ENCODE measurements at places on chromosomes 1 and 21.

DNA sequence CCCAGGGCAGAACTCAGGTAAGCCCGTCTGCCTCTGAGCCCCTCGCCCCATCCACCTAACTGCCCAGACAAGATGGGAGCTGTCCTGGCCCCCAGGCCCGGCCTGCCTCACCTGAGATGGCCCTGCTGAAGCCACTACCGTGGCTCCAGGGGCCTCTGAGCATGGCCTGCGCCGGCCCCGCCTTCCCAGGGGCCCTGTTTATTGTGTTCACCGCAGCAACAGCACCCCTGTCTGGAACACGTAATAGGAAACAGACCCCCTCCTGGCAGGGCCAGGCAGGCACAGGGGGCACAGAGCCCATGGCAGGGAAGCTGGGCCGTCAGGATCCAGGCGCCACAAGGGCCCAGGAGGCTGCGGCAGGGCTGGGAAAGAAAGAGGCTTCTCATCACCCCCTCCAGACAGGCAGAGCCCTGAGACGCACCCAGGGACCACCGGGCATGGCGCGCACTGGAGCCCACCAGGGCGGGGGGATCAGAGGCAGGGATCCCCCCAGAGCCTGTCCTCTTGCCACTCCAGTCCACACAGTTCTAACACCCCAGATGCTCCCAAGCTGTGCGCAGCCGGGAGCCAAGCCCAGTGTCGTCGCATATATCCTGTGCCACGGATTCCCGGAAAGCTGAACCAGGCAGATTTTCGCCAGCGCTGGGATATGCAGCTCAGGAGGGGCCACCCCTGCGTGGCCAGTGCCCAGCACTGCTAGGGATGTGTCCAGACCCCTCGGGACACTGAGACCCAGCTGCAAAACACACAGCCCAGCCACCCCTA lies 62.6 kb downstream of the ARHGEF16 start:
- DNase-seq, result no peak

GRCh38 chr1:31248276-31248675 lies 8.6 kb upstream of the NKAIN1 start:
- DNase-seq, result no peak

GRCh38 chr1:36620142-36620541 lies 137.4 kb upstream of the CSF3R start:
- DNase-seq, result no peak

GRCh38 chr1:31672986-31673385 lies 28.3 kb upstream of the PEF1 start:
- no peak for DNase-seq

GRCh38 chr1:60268451-60268850 lies 194.9 kb upstream of the C1orf87 start:
- DNase-seq, result no peak

GRCh38 chr1:224544346-224545110 lies 71.6 kb upstream of the CNIH3 start:
- DNase-seq, result no peak

GRCh38 chr1:86461482-86461881 lies 7.2 kb upstream of the CLCA1 start:
- DNase-seq, result no peak

DNA sequence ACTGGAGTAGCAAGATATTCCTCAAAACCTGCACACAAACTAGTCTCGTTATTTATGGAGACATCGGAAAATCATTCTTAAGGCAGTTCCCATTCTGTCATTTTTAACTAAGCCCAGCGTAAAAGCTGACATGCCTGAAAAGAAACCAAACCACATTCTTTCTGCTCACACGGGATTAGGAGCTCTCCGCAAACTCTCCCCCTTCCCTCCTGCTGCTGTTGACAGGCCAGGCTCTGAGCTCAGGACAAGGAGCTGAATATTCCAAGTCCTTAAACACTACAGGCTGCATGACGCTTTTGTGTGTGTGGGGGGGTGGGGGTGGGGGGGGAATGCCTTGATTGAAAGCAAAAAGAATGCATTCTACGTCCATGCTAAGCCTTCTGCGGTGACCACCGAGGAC lies 5.2 kb downstream of the OLIG1 start:
- DNase-seq, result no peak

DNA sequence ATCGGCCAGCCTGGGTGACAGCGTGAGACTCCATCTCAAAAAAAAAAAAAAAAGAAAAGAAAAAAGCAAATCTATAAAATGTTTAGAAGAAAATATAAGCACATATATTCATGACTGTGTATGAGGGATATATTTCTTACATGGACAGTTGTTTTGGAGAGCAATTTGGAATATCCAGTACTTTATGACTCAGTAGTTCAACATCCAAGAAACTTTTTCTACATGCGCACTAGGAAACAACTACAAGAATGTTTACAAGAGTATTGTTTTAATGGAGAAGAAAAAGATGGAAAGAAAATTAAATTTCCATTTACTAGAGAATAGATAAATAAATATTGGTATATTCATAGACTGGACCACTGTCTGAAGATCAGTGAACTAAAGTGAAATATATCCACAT lies 77.5 kb downstream of the MAST2 start:
- DNase-seq, result no peak

GRCh38 chr1:6086762-6087376 lies 41.2 kb downstream of the KCNAB2 start:
- DNase-seq, result no peak

DNA sequence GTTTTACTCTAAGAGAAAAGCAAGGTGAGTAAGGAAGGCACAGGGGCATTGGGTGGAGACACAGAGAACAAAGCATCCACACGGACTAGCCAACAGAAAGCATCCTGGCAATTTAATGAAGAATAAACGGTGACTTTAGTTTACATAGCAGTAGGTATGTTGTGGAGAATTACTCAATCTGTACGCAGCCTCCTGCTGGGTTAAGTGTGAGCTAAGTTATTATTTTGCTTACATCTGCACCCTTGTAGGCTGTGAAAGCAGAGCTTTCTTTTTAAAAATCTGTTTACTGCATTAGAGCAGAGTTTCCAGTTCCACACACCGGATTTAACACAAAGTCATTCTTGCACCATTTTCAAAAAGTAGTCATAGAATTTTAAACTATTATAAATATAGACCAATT lies 144.5 kb downstream of the AKT3 start:
- DNase-seq, result no peak

DNA sequence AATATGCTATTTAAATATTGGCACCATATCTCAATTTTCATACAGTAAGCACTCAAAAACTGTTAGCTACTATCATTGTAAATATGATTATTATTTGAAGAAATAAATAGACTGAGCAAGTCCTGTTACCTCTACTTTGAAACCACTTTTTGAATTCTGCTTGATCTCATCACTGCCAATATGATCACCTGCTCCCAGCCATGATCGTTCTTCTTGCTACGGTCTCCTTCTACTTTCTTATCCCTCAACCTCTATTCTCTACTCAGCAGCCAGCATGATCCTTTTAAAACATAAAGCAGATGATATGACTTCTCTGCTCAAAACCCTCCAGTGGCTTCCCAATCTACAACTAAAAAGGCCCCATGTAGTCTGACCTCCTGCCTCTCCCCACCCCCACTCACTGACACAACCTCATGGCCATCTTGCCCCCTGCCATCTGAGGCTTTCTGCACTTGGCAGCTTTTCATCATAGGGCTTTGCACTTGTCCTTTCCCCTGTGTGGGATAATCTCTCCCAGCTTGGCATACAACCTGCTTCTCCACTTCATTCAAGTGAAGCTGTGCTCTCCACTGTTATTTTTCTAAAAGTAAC lies 27.2 kb downstream of the CD34 start:
- no peak for DNase-seq

- no peak for DNase-seq
Measured at GRCh38 chr1:61950418-61950817, 208.1 kb downstream of the PATJ start.

DNA sequence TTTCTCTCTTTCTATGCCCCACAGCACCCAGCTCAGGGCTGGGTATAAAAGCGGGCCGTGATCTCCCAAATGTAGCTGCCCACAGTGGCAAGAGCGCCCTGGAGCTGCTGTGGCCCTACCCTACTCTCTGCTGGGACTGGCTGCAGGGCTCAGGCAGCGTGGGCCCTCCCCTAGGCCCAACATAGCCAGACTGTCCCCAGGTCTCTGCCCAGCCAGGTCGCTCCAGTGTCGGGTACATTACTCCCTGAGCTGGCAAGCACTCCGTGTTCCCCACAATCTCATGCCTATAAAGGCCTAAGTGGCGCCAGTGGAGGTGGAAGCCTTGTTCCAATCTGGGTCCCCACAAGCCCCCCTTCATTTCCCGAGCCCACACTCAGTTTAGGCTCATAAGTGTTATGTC lies 66.2 kb downstream of the GLIS1 start:
- no peak for DNase-seq

- DNase-seq, result no peak
Measured at GRCh38 chr1:110210604-110211495, 736 bp downstream of the KCNC4 start.

- DNase-seq, result no peak
Measured at GRCh38 chr1:211634461-211634860, 41.0 kb downstream of the NEK2 start.

DNA sequence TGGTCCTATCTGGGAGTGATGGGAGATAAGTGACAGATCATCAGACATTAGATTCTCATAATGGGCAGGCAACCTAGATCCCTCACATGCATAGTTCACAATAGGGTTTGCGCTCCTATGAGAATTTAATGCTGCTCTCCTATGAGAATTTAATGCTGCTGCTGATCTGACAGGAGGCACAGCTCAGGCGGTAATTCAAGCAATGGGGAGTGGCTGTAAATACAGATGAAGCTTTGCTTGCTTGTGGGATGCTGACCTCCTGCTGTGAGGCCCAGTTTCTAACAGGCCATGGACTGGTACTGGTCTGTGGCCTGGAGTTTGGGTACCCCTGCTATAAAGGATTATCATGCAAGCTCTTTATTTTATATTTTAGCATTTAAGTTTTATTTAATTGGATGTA lies 72.0 kb downstream of the ZMYM4 start:
- no peak for DNase-seq

GRCh38 chr21:38250991-38251418 lies 5.8 kb upstream of the KCNJ15 start:
- DNase-seq, result no peak

DNA sequence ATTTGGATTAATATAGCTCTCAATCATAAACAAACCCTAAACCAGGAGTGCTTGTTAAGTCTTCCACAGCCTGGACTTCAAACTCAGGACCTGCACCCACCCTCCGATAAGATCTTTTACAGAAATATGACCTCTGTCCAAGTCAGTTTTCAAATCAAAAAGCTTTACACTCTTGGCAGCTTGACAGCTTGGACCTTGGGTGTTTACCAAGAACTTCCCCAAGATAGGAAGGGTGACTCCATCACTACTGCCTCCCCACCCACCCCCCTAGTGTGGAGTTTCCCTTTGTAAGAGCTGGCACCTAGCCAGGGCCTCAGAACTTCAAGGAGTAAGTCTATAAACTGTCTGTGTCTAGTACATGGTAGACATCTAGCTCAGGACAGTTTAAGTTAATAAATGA lies 9.6 kb downstream of the BCAR3 start:
- DNase-seq, result no peak

GRCh38 chr1:19885821-19886220 lies 3.6 kb downstream of the OTUD3 start:
- no peak for DNase-seq

GRCh38 chr1:89087241-89087640 lies 22.2 kb upstream of the GBP1 start:
- no peak for DNase-seq

DNA sequence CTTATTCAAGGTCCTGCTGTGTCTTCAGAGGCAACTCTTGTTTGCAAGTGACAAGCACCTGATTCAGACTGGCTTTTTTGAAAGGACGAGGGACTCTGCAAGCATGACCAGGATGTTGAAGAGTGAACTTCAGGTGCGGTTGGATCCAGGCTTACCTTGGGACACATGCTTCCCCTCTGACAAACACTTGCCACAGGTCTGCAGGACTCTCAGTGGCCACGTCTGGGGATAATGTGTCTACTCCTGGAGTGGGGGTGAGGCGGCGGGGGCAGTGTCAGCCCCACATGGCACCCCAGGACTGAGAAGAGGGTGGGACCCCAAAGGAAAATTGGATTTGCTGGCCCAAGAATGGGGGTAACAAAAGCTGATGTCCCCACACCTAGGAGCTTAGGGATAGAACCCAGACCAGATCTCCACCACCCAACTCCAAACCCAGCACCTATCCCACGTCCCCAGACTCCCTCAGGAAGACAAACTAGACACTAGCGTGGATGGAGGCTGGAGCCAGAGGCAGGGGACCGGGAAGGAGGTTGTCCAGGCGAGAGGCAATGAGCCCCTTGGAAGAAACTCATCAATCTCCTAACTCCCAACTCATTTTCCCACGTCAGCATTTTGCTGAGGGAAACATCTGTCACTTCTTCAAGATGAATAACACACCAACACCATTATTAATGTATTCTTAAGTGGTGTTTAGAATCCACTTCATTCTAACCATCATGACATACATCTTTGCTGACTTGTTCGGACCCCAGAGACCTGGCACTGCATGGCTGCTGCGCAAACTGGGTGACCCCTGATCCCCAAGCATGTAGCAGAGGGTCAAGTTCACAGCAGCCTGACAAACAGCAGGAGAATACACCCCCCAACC lies 32.0 kb upstream of the LAPTM5 start:
- DNase-seq, result no peak

DNA sequence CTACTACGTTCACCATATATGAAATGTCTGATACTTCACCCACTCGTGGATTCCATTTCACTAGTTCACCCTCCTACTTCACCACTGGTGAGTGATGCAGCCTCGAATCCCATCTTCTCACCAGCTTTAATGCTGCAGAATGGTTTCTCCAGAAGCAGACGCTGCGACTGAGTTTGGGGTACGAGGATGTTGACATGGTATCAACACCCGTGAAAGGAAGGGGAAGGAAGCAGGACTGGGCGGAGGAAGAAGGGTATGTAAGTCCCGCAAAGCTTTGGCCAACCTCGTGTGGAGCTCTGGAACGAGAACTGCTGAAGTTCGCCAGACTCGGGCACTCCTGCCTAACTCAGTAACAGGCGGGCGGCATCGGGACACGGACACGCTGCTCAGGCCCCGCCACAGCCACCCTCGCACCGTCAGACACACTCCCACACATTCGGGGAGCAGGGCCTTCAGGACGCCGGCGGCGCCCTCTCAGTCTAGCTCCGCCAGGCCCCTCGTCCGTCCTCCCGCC lies 833 bp upstream of the DIP2A start:
- DNase-seq, result no peak

DNA sequence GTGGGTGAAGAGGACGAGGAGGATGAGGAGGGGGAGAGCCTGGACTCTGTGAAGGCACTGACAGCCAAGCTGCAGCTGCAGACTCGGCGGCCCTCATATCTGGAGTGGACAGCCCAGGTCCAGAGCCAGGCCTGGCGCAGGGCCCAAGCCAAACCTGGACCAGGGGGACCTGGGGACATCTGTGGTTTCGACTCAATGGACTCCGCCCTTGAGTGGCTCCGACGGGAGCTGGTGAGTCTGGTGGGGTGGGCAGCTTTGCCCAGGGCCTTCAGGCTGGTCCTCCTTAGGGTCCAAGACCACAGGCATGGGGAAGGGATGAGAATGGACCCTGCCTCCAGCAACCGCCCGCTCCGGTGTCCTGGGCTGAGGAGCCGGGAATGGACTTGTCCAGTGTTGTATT lies 430 bp downstream of the FAM167B start:
- DNase-seq, result no peak

- DNase-seq, result no peak
Measured at GRCh38 chr1:8384577-8384976, 66.7 kb downstream of the SLC45A1 start.
